Stimulated activated CD4-positive, alpha-beta T cell treated with anti-CD3 and anti-CD28 coated beads, Interleukin-15, amount 100 ng/mL, for 48 hours (primary cell): ENCODE measurements at places on chromosomes 16 and 17.

GRCh38 chr16:3194792-3195191 is 6.8 kb downstream of the OR1F1 start:
- no peak for DNase-seq

GRCh38 chr16:84199097-84199496 is 8.1 kb downstream of the ADAD2 start:
- DNase-seq = no peak

GRCh38 chr17:76556765-76557367 is 17.0 kb downstream of the PRCD start:
- DNase-seq = no peak

GRCh38 chr17:50675627-50676026 is 32.1 kb downstream of the ANKRD40 start:
- no peak for DNase-seq

- DNase-seq = no peak
Measured at GRCh38 chr16:9706217-9706836, 475.9 kb downstream of the GRIN2A start.

DNA sequence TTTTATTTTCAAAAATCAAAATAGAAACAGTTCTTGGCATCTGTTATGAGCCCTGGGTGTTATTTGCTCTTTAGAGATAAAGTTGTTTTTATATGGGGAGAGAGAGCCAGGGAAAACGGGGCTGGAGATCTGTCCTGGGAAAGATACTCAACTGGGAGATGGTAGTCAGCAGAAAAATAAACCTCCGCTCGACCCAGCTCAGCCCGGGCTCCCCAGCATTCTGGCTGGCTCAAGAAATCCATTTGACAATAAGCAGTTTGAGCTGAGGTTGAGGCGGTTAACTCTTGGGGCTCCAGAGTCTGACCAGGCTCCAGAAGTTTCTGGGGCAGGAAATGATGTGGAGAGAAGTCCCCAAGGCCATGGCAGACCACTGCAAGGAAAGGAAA is 151.9 kb downstream of the IRX5 start:
- no peak for DNase-seq

- no peak for DNase-seq
Measured at GRCh38 chr16:83792391-83792790, 15.4 kb upstream of the HSBP1 start.

DNA sequence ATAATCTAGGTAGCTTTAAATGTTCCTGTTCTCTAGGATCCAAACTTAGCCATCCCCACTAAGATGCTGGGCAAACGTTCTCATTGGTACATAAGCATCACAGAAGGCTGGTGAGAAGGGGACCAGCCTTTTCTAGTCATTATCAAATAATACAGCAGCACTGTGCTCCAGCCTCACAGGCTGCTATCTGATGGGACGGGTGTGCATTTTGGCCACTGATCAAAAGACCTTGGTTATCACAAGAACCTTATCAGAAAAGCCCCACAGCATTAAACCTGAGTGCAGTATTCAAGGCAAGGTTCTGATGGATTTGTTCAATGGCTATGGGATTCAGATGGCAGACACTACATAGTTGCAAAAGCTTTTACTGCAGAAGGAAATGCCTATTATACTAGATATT is 19.1 kb upstream of the KPNB1 start:
- DNase-seq = no peak

GRCh38 chr17:41822216-41823140 is 9.7 kb downstream of the FKBP10 start:
- no peak for DNase-seq

DNA sequence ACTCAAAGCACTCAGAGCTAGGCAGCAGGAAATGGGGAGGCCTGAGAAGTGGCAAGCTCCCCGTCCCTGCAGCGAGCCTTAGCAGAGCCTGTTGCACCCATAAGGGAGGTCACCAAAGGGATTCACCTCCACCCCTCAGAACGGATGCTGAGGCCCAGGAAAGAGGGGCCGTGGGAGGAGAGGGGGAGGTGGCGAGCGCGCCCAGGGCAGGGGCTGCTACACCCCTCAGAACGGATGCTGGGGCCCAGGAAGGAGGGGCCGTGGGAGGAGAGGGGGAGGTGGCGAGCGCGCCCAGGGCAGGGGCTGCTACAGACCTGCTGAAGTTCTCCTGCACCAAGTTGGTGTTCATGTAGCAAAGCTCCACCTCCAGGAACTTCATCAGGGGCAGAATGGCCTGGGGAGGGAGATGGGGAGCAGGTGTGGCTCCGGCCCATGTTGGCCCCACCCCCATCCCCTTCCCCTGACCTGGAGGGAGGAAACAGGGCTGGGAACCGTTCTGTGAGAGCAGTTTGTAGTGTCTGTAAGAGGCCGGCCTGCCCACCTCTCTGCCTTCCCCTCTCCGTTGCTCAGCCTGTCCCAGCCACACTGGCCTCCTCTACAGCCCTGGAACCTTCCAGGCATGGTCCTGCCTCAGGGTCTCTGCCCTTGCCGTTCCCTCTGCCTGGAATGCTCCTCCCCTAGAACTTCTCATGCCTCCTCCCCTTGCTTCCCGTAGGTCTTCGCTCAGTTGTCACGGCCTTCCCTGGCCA is 11.4 kb downstream of the UNC13D start:
- DNase-seq = no peak

DNA sequence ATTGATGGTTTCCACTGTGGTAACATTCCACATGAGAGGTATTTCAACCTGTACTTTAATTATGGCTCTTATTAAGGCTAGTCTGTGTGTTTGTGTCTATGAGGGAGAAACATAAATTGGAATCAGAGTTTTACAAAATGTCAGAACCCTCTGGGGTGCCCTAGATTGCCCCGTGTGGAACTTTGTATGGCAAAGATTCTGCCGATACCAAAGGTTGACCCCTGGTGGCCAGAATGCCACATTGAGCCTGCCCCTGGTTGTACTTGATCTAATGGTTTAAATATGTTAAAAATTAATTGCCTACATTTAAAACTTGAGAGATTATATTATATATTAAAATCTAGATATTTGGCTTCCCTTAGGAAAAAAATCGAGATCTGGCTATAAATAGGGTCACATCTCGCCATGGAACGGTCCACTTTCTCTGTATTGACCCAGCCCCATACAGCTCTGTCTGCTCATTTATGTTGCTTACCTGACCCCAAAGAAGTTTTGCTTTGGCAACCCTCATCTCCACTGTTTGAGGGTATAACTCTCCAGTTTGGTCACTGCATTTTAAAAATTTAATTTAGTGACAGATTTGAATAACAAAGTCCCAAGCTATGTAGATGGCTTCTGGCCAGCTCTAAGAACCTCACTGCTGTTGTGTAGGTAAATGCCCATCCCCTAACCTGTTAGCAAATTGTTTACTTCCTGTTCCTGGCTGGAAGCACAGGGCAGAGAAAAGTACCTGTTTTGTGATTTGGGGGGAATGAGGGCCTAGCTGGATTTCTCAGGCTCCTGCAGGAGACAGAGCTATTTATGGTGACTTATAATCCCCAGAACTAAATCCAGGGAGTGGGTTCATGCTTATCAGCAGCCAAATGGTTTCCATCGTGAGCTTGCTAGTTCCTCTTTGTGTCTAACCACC is 95.0 kb downstream of the PLCG2 start:
- peak; percentile 17 for DNase-seq

GRCh38 chr16:53775106-53775820 is 71.3 kb downstream of the FTO start:
- no peak for DNase-seq

- DNase-seq = no peak
Measured at GRCh38 chr17:48283411-48283810, 146.6 kb downstream of the SKAP1 start.

DNA sequence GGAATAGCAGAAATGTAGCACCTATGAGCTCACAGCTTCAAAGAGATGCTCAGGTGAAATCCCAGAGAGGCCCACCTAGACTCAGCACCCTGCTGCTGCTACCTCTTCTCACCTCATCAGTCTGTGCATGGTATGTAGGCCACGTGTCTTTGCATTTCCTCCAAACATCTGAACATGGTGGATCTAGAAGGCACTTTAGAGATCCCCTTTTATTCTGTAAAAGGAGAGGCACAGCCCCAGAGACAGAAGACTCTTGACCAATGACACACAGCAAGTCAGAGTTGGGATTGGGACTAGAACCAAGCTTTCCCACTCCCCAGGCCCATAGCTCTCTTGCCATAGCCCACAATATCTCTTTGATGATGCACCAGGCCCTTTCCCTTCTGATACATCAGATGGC is 19.4 kb upstream of the NKD1 start:
- no peak for DNase-seq

DNA sequence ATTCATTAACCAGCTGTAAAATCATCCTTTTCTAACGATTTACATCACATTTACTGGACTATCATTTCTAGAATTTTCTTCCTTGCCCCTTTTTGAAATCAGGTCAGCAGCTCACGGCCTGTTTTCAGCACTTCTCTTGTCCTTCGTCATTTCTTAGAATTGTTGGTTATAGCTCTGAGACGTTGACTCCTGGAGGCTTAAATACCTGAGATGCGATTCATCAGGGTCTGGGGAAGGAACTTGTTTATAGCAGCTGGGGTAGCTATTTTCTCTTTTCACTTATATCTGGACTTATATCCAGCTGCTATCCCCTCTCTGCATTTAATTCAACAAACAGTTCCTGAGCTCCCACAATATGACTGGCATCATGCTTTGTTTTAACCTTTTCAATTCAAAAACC is 338.7 kb upstream of the TNRC6C start:
- no peak for DNase-seq

DNA sequence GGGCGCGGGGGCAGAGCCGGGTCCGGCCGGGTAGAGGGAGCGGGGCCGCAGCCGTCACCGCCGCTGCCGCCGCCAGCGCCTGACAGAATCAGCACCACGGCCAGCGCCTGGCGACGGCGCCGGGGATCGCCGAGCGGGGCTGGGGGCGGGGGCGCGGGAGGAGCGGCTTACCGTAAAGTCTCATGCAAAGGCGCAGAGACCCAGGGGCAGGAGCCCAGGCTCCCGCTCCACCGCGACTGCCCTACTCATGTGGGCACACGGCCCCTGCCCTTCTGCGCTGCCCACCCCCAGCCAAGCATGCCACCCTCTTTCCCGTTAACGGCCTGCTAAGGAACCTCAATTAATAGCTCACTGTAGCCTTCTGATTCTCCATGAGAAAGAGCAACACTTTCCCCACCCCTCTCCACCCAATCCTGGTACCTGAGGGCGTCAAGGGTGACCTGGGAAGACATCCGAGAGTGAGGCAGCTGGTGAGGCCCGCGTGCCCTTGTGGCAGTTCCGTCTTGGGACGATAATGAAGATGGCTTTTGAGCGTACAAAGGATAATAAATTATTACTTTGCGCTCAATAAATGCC is at the start of gene SEZ6:
Gene SEZ6, minus strand, starts transcription at position 98 of the 576 bp plus-strand sequence. CDS start 164 bp downstream, outside the sequence.
- DNase-seq = peak; percentile 44

DNA sequence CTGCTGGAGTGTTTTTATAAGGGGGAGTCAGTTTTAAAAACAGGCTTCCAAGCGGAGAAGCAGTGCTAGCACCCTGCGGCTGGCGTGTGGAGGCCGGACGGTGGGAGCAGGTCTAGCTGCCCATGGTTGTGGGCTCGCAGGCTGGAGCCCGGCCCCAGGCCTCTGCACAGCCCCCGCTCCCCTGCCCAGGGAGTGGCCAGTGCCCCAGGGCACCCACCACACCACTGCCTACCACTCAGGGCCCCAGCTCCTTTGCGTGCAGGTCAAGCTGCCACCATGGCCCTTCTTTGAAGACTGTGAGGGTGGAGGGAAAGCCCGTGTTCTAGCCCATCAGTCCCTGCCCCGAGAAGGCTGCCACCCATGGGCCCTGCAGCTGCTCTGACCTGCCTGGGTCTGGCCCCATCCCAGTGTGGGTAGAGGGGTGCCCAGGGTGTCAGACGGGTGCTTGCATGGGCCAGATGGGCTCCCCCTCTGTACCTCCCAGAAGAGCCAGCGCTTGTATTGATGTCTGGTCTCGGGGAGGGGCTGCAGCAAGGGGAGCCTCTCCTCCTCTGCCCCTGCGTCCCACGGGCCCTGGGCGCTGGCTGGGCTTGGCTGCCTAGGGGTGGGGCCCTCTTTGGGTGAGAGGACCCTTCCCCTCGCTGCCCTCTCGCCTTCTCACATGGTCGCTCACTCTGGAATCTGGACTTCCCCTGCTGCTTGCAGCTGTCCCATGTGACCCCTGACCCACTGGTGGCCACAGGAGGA is 1.5 kb upstream of the NUDT16L1 start:
- no peak for DNase-seq

DNA sequence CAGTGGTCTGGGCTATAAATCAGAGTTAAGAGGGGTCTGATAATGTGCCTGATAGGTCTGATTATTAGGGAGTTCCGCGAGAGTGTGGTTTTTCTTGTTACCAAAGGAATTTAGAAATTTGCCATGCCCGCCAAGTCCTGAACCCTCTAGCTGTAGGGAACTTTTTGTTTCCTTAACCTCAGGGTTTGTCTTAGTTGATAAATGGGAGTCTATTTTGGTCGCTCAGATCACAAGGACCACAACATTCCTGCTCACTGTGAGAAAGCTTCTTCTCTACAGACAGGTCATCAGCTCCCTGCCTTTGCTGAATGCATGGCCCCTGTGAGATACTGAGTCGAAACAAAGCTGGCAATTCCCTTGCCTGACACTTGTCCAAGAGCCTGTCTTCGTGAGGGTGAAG is 497.8 kb downstream of the HS3ST4 start:
- no peak for DNase-seq

GRCh38 chr17:80868022-80868609 is 123.5 kb upstream of the CHMP6 start:
- DNase-seq = no peak

- DNase-seq = no peak
Measured at GRCh38 chr17:81091774-81092517, 57.0 kb downstream of the BAIAP2 start.
